Skeletal muscle cell (primary cell): ENCODE measurements at places on chromosomes 1 and 21.

DNA sequence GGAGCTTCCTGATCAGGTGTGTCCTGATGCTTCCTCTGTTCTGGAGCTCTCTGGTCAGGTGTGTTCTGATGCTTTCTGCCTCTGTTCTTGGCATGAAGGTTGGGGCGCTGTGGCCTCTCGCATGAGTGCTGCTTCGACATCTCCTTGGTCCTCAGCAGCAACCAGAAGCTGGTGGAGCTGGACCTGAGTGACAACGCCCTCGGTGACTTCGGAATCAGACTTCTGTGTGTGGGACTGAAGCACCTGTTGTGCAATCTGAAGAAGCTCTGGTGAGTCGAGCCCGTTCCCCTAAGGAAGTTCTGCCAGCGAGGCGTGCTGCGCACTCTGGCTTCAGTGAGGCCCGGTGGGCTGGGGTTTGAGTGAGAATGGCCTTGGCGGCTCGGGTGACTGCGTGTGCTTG is 18.0 kb downstream of the NLRP3 start:
- DNase-seq = no peak

GRCh38 chr21:38909929-38910328 is 104.2 kb downstream of the ETS2 start:
- DNase-seq = no peak

DNA sequence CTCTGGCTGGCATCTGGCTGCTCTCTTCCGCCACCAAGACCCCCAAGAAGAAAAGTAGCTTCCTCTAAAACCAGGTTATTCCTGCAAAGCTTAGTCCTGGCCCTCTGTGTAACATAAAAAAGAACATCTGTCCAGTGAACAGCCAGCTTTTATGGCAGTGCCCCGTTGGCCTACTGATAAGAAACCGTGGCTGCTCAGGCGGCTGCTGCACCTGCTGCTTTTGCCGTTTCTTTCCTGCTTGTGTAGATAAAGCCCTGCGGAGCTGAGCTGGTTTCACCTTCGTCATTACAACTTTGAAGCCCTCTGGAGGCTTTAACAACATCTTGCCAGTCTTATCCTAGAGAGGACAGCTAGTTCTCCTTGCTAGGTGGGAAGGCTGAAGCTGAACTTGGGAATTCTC is 20.5 kb downstream of the ELAPOR1 start:
- no peak for DNase-seq

DNA sequence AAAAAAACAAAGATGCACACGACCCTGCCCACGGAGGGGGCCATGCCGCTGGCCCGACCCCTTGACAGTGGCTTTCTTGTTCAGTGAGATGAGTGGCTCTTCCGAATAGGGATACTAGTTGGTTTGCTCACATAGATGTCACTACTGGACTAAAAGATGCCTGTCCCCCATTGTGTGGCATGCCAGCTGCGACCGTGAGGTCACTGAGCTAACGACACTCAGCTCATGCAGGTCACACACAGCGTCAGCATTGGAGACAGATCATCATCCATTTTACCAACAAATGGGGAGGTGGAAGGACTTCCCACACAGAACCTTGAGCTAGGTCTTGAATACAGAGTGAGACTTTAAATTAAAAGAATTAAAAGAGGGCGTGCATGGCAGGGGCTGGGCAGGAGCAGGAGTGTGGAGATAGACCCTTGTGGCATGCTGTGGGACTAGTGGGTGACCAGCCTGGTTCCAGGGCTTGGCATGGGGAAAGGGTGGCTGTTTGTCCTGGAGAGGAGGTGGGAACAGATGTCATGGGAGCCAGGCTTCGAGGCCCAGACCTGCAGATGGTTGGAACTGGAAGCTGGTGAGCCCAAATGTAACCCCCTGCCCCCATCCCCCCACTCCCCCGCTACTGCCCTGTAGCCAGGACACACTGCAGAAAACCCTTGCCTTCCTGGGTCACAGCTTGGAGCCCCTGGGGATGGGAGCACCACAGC is 12.4 kb downstream of the SLC1A7 start:
- no peak for DNase-seq

DNA sequence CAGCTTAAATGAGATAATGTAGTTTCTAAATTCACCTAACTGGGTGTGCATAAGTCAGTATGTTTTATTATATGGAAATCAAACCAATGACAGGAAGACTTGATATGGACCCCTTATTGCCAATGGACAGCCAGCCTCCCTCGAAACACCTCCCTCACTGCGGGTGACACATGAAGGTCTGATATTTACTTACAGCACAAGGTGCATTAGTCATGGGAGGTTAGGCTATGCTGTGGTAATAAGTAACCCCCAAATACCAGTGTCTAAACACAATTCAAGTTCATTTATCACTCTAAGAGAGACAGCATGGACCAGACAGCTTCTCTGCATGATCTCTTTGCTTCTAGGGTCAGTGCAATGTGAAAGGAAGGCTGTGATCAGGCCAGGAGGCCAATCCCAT is 126.0 kb upstream of the KCNJ6 start:
- no peak for DNase-seq

GRCh38 chr21:33817663-33818451 is 97.7 kb downstream of the ATP5PO start:
- no peak for DNase-seq
